ENCODE measurements at places on chromosomes 5 and 9. TPM values are rescaled to one million over a fixed set of nuclear protein-coding genes. Genes with fewer than 3 reads are reported as not detected.
A peak's percentile ranks its signal among the peaks of the same experiment; 100 is the strongest.

DNA sequence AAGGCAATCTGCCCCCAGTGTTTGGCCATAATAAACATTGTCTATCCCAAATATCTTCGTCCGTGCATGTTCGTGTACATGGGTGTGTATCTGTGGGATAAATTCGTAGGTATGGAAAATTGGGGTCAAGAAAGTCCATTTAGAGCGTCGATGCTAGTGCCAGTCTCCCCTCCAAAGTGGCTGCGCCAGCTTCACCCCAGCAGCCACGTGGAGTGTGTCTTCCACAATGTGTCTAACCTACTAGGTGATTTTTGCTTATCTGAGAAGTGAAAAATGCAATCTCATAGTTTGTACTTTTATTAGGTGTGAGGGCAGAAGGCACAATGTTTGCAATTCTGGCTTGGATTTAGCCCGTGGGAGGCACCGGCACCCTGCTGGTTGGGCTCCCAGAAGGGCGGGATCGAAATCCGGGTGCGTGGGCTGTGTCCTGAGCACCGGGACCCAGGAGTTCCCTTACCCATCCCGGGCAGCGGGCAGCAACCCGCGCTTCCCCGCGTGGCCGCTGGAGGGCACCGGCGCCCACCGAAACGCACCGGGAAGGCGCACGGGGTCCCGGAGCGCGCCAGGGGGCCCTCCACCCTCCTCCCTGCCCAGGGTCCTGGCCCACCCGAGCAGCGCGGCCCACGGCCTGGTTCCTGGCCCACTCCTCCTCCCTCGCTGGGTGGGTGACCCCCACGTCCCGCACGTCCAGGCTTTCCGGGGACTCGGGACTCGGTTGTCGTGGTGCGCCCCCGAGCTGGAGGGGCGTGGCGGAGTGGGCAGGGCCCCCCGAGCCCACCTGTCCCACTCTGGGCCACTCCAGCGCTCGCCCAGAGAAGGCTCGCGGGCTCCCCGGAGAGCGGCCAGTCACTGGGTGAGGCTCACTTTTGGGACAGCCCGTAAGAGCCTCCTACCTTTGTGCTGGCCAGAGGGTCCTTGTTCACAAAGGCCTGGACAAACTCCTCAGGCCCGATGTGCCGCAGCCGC lies 55.4 kb upstream of the RNF130 start:
- DNase-seq: no peak
- H3K27ac ChIP-seq: no peak overlapping the region
- no peak overlapping the region for H3K4me3 ChIP-seq
- no peaks in the 10 kb centered on the region for H3K36me3 ChIP-seq
- H3K4me1 ChIP-seq: peaks cover 6% of the 10 kb centered on the region
- peaks cover 10% of the 10 kb centered on the region for H3K27me3 ChIP-seq

AHRR gene
- 0.26 TPM for total RNA-seq

DNA sequence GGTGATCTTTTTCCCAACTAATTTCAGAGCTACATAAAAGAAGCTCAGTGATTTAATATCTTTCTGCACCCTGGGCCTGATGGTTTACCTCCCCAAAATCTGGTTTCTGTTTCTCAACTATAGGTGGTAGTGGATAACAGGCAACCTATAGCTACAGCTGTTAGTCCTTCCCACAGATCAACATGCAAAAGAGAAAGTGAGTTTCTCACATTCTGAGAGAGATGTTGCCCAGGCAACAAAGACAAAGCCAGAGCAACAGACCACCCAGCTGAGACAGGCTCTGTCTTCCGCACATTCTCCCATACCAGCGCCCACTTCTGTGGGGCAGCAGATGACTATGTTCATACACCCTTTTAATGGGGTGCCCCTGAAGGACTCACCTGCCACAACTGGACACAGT lies 40.7 kb upstream of the PPP2R2B start:
- no peaks in the 10 kb centered on the region for H3K27me3 ChIP-seq
- no peaks in the 10 kb centered on the region for H3K36me3 ChIP-seq
- no peaks in the 10 kb centered on the region for H3K4me1 ChIP-seq
- H3K27ac ChIP-seq: no peak overlapping the region

GRCh38 chr5:95725937-95726810 lies 5.0 kb upstream of the RHOBTB3 start:
- no peak for DNase-seq
- H3K27me3 ChIP-seq: no peaks in the 10 kb centered on the region
- peaks cover 77% of the 10 kb centered on the region for H3K4me1 ChIP-seq
- peak overlapping the region; percentile 98 for H3K27ac ChIP-seq
- no peak overlapping the region for H3K4me3 ChIP-seq

PCDHB12 gene
- total RNA-seq: 2.0 TPM

IGFBPL1 gene
- total RNA-seq: 3.3 TPM

LSM11 gene
- total RNA-seq: 3.6 TPM

DNA sequence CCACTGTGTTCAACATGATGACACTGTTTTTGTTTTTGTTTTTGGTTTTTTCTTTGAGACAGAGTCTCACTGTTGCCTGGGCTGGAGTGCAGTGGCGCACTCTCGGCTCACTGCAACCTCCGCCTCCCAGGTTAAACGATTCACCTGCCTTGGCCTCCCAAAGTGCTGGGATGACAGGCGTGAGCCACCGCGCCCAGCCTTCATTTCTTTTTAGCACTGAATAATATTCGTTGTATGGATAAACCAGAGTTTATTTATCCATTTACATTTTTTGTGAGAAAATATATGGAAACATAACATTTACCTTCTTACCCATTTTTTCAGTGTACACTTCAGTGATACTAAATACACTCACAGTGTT lies 4.2 kb downstream of the CARD19 start:
- no peaks in the 10 kb centered on the region for H3K36me3 ChIP-seq
- H3K27me3 ChIP-seq: no peaks in the 10 kb centered on the region
- H3K27ac ChIP-seq: no peak overlapping the region
- DNase-seq: no peak

FOCAD gene
- total RNA-seq: 21.5 TPM

- H3K27ac ChIP-seq: no peak overlapping the region
- H3K4me1 ChIP-seq: no peaks in the 10 kb centered on the region
- H3K4me3 ChIP-seq: no peak overlapping the region
- no peak for DNase-seq
These were observed 303.1 kb downstream of the ELAVL2 start for GRCh38 chr9:23522952-23523351.

MOB3B gene
- 4.3 TPM for total RNA-seq

CNTNAP3B gene
- total RNA-seq: 11.2 TPM

Measured in body of pancreas (tissue), 4 donors.